ENCODE measurements at places on chromosomes 2 and 18. TPM values are rescaled to one million over a fixed set of nuclear protein-coding genes. Genes with fewer than 3 reads are reported as not detected.

- DNase-seq = no peak
These were observed 251.3 kb downstream of the PARD3B start for GRCh38 chr2:204796581-204796980.

- DNase-seq = no peak
These were observed 115.6 kb upstream of the GPC1 start for GRCh38 chr2:240319855-240320203.

DNA sequence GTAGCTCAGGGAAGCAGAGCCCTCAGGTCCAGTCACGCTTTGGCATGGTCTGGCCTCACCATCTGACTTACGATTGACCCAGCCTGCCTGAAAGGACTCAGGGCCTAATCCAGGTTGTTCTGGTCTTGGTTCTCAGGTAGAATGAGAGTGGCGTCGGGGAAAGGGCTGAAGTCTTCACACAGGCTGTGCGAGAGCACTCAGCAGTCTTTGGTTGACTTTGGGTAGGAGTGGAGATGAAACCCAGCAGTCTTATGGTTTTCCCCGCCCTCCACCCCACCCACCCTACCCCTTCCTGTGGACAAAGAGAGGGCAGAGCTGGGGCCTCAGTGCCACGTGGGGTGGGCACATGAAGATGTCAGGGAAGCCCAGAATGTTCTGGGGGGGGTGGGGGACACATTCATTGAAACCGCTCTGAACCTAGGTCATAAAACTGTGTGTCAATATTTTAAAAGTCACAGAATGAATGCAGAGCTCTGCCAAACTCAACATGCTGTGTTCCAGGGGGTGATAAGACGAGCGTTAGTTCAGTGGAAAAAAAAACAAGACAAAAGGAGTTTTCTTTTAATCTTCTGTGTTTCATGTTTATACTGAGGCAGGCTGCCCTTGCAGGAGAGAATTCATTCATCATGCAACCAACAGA lies 58.6 kb upstream of the ALPP start:
- no peak for DNase-seq

DNA sequence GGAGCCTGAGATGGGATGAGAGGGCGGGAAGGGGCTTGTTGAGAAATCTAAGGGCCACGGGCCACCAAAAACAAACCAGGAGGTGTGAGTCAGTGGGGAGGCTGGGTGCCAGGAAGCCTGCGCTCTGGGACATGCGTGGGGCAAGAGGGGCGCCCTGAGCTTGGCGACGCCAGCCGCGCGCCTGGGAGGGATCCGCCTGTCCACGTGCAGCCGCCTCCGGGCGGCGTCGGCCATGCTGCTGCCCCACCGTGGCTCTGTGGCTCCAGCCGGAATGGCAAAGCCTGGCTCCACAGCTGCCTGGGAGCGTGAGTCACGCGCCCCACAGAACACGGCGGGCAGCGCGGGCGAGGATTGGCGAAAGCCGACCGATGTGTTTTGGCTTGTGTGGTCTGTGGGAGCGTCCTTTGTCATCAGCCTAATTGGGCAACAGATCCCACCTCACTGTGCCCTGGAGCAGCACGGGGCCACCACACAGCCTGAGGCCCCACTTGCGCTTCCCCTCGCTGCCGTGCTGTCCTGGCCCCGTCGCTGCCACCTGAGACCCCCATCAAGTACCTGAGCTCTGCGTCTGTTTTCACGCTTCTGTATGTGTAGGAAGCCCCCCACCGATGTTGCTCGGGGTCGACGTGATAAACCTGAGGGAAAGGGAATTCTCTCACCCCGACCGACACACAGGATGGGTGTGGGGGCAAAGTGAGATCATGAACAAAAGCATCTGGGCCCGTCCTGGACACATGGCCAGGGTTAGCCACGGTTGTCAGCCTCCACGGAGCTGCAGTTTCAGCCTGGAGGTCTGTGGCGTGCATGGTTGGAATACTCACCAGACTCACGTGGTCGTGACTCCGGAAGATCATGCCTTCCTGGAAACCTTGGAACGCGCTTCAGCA lies 80.5 kb downstream of the NFATC1 start:
- no peak for DNase-seq

The GPR55 gene
- 8.3 TPM for total RNA-seq

GRCh38 chr2:9281145-9281544 lies 74.5 kb downstream of the ASAP2 start:
- DNase-seq = no peak

The ALPP gene
- total RNA-seq = 0.29 TPM

DNA sequence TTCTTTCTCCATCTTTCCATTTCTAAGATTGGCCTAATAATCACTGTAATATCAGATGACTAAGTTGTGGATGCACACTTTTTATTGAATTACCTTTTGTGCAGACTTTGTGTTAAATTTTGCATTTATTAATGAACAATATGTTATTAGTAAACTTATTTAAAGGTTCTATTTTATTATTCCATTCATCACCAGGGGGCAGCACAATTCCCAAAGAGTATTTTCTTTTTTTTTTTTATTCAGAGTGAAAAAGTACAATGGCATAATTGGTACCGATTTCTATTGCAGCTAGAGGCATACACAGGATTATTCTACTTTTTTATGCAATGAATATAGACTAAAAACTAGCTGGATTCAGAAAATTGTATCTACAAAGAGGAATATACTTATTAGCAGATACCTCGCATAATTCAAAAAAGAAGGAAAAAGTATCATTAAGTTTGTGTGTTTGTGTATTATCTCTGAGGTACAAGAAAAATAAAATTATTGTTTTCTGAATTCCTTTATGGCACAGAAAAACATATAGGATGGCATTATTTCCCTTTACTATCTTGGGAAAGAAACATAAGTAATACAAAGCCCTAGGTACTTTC lies 390.6 kb downstream of the ERBB4 start:
- no peak for DNase-seq

The STEAP3 gene
- 0.13 TPM for total RNA-seq

DNA sequence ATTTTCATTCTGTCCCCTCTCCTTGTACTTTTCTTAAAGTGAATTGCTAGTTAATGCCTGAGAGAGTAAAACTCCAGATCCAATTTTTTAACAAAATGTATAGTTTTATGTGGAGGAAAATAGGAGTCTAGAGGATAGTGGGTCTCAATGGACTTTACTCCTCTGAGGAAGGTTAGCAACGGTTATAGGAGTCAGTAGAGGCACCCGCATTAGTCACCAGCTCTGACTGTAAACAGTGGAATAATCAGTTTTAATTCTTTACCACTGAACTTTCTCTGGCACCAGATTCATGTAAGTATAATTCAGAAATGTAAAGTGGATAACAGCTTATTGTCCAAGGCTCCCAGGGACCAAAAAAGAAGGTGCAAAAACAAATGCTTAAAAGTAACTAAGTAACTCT lies 38.7 kb upstream of the HNMT start:
- DNase-seq = no peak

DNA sequence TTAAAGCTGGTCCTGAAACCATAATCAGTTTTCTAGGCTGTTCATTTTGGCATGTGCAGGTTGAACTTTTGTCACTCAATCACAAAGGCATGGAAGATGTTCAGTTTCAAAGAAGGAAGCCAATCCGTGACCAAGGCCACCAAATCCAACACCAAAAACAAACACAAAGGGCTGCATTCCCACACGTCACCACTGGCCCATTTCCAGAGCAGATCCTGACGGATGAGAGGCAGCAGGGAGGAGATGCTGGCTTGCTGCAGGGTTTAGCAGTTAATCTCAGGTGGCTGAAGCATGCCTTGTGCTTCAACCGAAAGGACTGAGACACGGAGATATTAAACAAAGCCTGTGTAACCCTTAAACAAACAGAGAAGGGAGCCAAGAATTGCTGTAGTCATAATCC lies 191.9 kb upstream of the CTAGE1 start:
- DNase-seq = no peak

- no peak for DNase-seq
These were observed 185.2 kb upstream of the SLC14A2 start for GRCh38 chr18:45430041-45430440.

The MAP3K19 gene
- not detected for total RNA-seq

- DNase-seq = peak; percentile 48
These were observed 96.2 kb upstream of the SNTG2 start for GRCh38 chr2:854460-854859.

The PDE11A gene
- not detected for total RNA-seq

DNA sequence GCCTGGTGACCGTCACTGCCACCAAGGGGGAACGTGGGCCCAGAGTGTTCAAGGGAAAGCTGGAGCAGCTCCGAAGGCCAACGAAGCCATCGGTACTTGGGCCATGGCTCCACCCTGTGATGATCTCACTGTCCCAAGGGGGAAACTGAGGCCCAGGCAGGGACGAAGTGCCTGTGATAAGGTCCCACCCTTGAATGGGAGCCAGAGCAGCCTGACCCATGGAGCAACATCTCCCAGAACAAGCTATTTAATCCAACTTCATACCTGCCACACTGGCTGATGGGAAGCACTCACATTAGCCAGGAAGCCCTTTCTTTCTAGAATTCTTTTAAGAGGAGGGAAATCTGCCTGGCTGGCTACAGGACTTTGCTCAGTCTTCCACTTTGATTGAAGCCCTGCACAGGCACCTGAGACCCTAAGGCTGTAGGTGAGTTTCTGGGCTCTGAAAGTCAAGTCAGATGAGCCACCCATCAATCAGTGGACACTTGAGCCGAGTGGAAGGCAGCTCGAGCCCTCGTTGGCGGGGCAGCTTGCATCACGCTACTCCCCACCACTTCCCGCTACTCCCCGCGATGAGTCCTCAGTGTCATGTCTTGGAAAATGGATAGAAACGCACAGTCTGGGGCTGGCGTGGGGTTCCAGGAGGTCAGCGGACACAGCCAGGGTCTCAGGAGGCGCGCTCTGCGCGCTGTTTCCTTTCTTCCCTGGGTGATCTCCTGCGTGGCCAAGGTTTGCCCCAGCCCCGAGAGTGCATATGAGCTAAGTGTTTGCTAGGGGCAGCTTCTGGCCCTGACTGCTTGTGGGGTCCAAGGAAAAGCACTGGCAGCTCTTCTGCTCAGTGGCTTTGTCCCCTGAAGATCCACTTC lies 2.5 kb upstream of the HS6ST1 start:
- DNase-seq = no peak

The GCKR gene
- total RNA-seq = not detected

DNA sequence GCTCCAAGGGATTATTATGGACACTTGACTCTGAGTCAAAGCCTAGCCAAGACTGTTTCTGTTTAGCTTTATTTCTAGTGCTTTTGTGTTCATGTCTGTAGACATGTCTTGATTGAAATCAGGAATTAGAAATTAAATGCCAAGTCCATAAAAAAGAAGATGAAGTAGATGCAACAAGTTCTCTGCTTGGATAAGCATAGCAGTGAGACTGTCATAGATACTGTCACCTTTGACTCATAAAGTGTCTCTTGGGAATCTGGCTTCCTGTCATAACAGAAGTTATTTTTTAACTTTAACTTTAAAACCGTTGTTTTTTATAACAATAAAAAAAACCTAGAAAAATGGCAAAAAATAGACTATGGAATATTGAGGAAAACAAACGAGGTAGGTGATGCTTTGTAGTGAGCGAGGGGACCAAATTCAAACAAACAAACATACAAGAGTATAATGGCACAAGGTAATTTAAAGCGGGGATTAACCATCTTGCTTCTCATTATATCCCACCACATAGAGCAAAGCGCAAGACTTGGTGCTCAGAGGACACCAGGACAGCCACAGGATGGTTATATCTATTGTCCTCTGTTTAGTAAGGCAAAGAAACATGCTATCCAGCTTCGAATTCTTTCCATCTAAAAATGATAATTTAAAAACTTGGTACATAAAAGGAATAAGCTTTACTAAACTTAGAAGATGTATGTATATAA lies 64.6 kb downstream of the CD226 start:
- DNase-seq = no peak

GRCh38 chr18:3051718-3052410 lies 38.9 kb upstream of the LPIN2 start:
- DNase-seq = no peak

The LRRC30 gene
- not detected for total RNA-seq

DNA sequence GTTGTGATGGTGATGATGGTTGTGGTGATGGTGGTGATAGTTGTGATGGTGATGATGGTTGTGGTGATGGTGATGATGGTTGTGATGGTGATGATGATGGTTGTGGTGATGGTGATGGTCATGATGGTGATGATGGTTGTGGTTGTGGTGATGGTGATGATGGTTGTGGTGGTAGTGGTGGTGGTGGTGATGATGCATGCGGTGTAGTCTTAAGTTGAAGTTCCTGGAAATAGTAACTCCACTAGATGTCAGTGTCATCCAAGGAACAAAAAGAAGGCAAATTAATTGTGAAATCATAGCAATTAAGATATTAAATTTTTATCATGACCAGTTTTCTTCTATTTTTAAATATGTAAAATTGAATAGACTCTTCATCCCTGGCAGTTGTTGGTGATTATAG lies 309.2 kb downstream of the AGAP1 start:
- DNase-seq = no peak

The SLC4A5 gene
- total RNA-seq = 10.5 TPM

DNA sequence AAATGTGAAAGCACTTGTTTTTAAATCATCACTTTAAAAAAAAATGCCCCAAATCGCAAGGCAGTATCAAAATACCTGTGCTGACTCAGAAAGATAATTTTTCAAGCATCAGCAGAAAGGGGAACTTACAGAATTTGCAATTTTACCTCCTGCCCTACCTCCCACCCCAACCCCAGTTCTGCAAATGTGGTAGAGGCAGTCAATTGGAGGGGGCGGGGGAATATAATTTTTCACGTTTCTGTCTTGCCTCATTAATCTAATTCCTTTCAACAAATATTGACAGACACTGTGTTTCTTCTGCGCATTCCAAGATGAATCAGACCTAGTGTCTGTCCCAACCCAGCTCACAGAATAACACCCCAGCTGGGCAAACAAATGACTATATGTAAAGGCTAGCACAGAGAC lies 76.8 kb downstream of the ALPK2 start:
- no peak for DNase-seq

The HDAC4 gene
- 78.9 TPM for total RNA-seq

The SULT1C4 gene
- total RNA-seq = not detected

The AFF3 gene
- 14.4 TPM for total RNA-seq

DNA sequence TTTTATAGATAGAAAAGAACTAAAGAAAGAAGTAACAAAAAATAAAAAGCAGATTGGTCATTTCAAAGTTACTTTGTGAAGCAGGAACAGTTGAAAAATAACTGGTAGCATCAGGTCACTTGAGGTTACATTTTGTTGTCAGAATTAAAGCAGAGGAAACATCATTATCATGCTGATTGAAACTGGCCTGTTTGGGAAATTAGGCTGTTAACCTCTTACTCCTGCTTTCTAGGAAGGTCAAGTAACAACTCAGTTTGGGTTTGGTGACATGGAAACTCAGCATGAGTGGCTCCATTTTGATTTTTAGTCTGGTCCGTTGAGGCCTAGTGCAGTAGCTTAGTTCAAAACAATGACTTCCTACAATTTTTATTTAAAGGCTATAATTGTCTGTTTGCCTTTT lies 1383.5 kb downstream of the DPP10 start:
- DNase-seq = no peak

GRCh38 chr2:3667151-3667631 lies 9.2 kb downstream of the ALLC start:
- no peak for DNase-seq

- DNase-seq = no peak
These were observed 695.1 kb upstream of the ACVR2A start for GRCh38 chr2:147149575-147150240.

The ITM2C gene
- total RNA-seq = 18.6 TPM

The KDM3A gene
- 161 TPM for total RNA-seq
